Fibroblast of skin of right quadriceps (primary cell): ENCODE measurements at places on chromosomes 13 and 19.
A peak's percentile ranks its signal among the peaks of the same experiment; 100 is the strongest.

DNA sequence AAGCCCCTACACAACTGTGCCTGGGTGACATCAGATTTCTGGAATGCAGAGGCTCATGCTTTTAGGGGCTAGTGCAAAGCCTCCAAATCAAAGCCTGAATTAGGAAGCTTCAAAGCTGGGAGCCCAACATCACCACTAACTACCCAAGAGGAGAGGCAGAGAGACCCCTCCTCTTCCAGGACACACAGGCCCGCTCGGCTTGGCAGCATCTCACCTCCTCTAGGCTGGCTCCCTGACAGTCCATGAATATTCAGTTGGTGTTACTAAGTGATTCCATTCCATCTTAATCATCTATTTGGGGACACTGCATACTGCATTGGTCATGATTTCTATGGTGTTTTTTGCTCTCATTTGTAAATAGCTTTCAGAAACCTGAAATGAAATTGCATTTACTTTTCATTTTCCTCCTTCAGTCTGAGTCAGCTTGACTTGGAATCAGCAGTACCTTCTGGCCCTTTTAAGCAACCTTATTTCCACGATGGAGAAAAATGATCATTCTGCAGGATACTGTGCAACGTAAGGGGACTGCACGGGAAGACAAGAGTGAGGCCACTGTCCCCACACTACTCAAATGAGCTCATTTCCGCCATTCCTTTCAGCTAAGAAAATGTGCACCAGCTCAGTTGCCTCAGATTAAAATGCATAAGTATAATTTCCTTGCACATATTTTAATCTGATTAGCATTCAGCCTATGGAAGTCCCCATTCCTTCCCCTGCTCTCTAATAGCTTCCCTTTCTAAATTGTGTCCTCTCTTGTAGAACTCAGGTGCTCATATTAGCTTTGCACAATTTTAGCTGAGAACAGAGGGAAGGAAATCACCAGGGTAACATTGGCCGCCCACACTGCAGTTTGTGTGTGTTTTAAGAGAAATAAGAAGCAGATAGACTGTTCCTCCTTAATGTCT, 219.9 kb downstream of the RFC3 start:
- DNase-seq = peak; percentile 22

DNA sequence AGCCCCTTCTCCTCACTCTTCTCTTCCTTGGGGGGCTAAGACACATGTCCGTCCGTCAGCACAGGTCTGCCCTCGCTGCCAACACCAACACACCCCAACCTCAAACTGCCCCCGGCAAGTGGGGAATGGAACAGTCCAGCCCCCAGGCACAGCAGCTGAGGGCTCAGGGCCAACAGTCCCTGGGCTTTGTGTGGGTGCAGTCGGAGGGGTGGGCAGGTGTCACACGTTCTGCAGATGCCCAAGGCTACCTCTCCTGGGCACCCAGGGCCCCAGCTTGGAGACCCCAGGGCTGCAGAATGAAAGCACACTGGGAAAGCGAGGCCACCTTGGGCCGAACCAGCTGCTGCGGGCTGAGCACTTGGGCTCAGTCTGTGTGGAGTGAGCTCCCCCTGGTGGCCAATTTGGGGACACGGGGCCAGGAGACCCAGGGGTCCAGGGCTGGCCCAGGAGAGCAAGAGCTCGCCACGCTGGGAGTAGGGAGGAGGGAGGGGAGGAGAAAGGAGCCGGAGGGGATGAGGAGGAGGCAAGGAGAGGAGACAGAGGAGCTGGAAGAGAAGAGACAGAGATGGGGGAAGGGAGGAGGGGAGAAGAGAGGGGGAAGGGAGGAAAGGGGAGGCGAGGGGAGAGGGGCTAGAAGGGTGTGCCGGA, 14.0 kb upstream of the ATP8B3 start:
- DNase-seq = peak; percentile 58

DNA sequence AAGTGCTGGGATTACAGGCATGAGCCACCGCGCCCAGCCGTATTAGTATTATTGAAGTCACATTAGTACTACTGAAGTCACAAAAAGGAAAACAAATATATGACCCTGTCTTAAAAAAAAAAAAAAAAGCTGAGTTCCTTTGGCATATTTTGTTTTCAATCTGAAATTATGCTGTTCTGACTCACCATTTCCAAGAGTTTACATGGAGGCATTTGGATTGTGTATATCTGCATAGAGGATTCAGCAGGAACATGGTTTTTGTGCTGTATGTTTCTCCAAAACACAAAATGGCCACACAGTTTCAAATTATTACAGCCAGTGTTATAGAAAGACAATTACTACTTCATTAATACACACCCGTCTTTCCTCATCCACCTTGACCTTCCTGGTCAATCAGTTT, 103.5 kb upstream of the TSC22D1 start:
- DNase-seq = no peak

DNA sequence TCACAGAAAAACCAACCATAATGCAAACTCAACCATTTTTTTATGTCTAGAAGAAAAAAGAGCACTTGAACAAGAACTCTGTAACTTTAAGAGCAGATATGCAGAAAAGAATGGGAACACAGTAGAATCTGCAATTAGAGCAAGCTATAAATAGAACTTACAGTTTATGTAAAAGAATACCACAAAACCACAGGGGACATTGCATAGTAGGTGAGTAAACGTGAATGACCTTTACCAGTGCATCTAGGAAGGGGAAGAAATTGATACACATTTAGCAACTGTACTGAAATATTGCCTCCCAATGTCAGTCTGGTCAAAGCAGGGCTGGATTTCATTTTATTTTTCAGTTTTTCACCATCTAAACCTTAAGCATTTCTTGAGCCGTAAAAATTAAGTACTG, 242.2 kb upstream of the EDNRB start:
- peak; percentile 84 for DNase-seq

GRCh38 chr13:35966024-35966423, 165.2 kb downstream of the DCLK1 start:
- no peak for DNase-seq

DNA sequence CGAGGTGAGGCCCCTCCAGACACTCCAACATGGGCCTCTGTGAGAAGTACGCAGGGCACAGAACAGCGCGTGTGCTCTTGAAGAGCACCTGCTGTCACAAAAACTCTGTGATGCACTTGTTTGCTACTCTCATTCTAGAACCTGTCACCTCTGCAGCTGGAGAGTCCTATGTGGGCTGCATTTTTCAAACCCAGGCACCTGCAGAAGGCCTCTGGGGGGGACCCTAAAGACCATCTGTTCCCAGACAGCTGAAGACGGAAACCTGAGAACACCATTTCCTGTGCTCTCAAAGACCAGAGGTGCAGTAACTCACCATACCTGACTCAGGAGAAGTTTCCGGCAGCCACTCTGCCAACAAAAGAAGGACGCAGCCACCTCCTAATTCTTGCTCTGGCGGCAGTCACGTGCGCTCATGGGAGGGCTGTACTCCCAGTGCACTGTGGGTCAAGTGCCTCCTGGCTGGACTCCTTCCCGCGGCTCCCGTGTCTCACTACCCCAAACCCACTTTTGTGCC, 28.1 kb downstream of the RANBP3 start:
- no peak for DNase-seq

DNA sequence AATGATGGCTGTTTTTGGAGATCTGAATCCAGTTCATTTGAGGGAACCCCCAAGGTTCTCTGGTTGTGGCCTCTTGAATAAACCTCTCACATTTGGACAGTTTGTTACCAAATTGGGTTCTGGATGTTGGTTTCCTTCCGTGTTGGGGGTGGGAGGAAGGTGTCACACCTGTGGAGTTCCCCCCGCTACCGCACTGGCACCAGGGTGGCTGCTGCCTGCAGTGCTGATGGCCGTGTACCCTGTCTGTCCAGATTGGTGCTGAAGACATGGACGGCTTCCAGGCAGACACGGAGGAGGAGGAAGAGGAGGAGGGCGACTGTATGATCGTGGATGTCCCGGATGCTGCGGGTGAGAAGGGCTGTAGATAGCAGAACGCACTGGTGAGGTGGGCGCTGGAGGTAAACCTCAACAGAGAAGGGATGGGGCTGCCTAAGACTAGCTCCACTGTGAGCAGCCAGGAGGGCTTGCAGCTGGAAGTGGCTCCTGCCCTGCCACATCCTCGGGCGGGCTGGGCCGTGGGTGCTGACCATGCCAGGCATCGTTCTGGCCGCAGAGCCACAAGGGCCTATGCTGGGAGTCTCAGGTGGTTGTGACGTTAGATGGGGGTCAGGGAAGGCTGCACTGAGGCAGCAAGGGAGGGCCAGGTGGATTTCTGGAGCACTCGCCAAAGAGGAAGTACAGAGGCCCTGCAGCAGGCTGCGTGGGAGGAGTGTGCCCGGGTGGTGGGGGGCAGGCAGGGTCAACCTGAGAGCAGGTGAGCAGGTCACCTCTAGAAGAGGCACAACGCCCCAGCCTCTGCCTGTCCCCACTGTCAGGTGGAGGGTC, 15.4 kb downstream of the UBXN6 start:
- no peak for DNase-seq

GRCh38 chr13:49444524-49445395, 686 bp downstream of the SETDB2 start:
- DNase-seq = peak; percentile 83

DNA sequence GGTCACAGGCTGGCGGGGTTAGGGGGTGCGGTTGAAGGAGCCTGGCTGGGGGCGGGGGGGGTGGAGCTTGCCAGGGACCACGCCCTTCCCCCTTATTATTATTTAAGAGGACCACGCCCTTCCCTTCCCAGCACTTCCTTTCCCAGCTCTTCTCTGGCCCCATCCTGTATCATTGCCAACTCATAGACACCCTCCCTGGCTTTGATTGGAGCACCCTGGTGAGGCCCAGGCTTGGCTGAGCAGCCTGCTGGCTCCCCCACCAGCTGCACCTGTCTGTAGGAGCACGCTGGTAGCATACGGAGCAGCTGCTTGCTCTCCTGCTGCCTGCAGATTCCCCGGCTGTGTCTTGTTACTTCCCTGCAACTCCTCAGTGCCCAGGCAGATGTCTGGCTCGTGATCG, 62.5 kb upstream of the PDX1 start:
- no peak for DNase-seq

DNA sequence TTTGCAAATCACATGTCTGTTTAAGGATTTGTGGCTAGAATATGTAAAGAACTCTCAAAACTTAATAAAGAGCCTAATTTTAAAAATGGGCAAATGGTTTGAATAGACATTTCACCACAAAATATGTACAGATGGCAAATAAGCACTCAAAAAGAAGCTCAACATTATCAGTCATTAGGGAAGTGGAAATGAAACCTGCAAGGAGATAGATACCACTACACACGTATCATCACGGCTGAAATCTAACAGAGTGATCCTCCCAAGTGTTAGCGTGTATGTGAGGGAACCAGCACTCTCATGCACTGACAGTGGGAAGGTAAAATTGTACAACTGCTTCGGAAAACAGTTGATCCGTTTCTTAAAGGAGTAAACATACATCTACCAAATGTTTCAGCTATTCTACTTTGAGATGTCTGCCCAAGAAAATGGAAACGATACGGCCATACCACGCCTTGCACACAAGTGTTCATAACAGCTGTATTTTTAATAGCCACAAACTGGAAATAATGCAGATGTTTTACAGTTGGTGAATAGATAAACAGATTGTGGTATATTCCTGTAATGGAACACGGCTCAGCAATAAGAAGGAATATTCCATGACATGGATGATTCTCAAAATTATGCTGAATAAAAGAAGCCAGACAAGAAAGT, 14.5 kb downstream of the ARHGEF7 start:
- DNase-seq = no peak

DNA sequence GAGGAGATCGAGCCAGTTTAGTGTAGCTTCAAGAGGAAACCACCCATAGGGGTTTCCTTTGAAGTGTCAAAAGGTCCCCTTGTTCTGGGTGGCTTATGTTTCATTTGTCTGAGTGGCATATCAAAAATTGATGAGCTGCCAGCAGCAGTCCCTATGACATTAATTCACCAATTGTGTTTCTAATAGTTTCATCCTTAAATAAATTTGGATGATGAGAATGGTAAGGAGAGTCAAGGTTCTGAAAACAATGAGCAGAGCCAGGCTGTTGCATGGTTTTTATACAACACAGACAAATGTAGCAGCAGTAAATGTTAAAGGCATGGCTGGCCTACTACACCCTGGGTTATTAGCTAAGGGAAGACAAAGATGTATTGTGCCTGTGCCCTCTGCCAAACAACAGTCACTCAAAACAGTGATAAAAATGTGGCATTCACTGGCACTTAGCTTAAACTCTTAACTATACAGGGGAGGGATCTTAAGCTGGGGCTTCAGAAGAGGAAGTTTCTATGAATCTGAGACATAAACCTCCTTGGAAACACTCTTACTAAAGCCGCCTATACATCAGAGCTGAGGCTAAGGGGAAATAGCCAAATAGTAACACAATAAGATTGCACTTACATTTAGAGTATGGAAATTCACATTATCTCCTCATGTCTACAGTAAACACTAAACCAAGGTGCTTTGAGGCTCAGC, 200.5 kb downstream of the POU4F1 start:
- no peak for DNase-seq

DNA sequence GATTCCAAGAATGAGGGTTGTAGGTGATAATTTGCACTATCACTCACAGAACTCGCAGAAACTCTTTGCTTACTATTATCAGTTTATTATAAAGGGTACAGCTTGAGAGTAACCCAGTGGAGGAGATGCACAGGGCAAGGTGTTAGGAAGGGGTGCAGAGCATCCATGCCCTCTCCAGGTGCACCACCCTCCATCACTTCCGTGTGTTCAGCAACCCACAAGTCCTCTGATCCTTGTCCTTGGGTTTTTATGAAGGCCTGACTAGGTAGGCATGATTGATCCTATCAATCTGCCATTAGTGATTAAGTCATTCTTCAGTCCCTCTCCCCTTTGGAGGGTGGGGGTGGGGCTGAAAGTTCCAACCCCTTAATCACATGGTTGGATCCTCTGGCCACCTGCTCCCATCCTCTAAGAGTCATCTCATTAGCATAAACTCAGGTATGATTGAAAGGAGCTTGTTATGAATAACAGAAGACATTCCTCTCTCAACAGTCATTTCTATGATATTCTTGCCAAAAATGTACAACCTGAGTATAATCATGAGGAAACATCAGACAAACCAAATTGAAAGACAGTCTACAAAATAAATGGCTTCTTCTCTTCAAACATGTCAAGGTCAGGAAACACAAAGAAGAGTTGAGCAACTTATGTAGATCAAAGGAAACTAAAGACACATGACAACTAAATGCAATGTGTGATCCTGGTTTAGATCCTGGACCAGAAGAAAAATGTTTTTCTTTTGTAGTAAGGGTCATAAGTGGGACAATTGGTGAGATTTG, 225.4 kb downstream of the PCCA start:
- DNase-seq = no peak
